Kidney epithelial cell (primary cell): ENCODE measurements at places on chromosomes 11 and 22. TPM values are rescaled to one million over a fixed set of nuclear protein-coding genes. Genes with fewer than 3 reads are reported as not detected.

Gene BDNF
- total RNA-seq: 4.3 and 4.8 TPM in 2 replicates

Gene NLRP6
- not detected in 2 replicates for total RNA-seq

Gene CRYBB2
- total RNA-seq: not detected in 2 replicates

Gene CFAP68
- total RNA-seq: 16.8 and 24.8 TPM in 2 replicates
